ENCODE measurements at places on chromosomes 6 and 20. TPM values are rescaled to one million over a fixed set of nuclear protein-coding genes. Genes with fewer than 3 reads are reported as not detected.

GPR6 gene
- total RNA-seq, result not detected

C6orf58 gene
- total RNA-seq, result not detected

DEFB124 gene
- total RNA-seq, result 0.45 TPM

SMLR1 gene
- total RNA-seq, result not detected

GRCh38 chr6:170142559-170142958 lies 148.3 kb downstream of the DLL1 start:
- H3K36me3 ChIP-seq, result no peaks in the 10 kb centered on the region
- no peaks in the 10 kb centered on the region for H3K27me3 ChIP-seq
- H3K27ac ChIP-seq, result no peak overlapping the region
- H3K4me3 ChIP-seq, result no peak overlapping the region
- no peak for DNase-seq

DNA sequence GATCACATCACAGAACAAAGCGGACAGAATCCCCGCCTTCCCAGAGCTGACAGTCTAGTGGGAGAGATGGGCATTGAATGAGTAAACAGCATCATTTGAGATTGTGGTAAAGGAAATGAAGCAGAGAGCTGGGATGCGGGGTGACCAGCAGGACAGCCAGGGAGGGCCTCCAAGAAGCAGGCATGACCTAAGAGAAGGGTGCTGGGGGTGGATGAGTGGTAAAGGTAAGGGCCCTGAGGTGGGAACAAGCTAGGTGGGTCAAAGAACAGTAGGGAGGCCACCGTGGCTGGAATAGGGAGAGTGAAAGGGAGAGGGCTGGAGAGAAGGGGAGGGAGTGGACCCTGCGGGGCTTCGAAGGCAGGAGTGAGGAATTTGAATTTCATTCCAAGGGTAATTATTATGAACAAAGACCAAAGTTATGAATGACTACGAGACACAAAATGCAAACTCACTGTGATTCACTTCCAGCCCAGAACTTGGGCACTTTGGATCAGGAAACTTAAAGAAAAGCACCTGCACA lies 61.4 kb downstream of the CEBPB start:
- no peaks in the 10 kb centered on the region for H3K4me1 ChIP-seq
- no peak overlapping the region for H3K4me3 ChIP-seq
- no peaks in the 10 kb centered on the region for H3K27me3 ChIP-seq
- H3K27ac ChIP-seq, result no peak overlapping the region
- DNase-seq, result no peak

- DNase-seq, result no peak
- no peaks in the 10 kb centered on the region for H3K4me1 ChIP-seq
- no peak overlapping the region for H3K4me3 ChIP-seq
- no peak overlapping the region for H3K27ac ChIP-seq
Observed at GRCh38 chr6:130715058-130715457, 112.1 kb upstream of the SMLR1 start.
